ENCODE measurements at places on chromosomes 4 and X.

DNA sequence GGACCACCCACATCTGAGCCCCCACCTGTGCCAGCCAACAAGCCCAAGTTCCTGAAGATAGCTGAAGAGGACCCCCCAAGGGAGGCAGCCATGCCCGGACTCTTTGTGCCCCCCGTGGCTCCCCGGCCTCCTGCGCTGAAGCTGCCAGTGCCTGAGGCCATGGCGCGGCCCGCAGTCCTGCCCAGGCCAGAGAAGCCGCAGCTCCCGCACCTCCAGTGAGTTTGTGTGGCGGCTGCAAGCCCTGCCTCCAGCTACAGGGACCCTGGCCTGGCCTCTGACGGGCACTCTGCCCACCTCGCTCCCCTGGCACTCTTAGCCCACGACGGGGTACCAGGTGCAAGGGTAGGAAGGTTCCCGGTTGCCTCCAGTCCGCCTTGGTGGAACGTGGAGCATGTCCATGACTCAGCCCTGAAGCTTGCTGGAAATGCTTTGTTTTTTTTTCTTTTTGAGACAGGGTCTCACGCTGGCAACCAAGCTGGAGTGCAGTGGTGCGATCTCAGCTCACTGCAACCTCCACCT lies 13.7 kb upstream of the ADD1 start:
- no peak for DNase-seq
- H3K36me3 ChIP-seq: peaks cover 83% of the 10 kb centered on the region
- no peaks in the 10 kb centered on the region for H3K27me3 ChIP-seq
- H3K4me3 ChIP-seq: no peak overlapping the region
- H3K27ac ChIP-seq: no peak overlapping the region

DNA sequence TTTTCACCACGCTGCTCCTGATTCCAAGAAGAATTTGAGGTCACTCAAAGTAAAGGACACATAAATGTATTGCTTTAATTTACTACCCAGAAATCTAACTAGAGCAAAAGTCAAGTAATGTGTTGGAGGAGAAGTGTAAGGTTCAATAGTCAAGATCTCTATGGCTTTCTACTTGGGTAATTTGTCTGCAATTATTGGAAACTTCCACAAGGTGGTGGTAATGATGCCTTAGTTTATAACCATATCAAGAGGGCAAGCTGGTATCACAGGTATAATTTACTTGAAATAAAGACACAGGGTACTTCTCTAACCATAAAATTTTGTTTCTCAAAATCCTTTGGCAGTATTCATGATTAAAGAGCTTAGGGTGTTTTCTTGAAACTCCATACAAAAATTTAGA lies 10.2 kb upstream of the GRIA3 start:
- no peaks in the 10 kb centered on the region for H3K4me1 ChIP-seq
- no peak overlapping the region for H3K4me3 ChIP-seq
- no peak overlapping the region for H3K27ac ChIP-seq
- no peaks in the 10 kb centered on the region for H3K27me3 ChIP-seq
- DNase-seq: peak; percentile 12
- no peaks in the 10 kb centered on the region for H3K36me3 ChIP-seq

DNA sequence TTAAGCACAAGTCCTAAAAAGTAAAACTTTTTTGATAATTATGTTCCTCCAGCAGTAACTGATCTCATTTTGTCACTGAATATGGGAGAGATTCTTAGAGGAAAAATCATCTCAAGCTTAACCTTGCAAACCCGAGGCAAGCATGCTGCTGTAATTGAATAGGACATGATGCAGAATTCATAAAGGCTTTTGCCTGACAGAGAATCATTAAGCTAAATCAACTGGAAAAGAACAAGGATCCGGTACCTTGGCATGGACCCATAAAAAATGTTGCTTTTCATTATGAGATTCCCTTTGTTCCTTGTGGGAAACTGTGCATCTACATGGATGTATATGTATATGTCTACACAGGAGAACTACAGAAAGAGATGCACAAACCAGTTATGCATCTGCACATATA lies 149.1 kb downstream of the PAPSS1 start:
- H3K4me3 ChIP-seq: no peak overlapping the region
- H3K36me3 ChIP-seq: no peaks in the 10 kb centered on the region
- H3K27ac ChIP-seq: no peak overlapping the region
- no peaks in the 10 kb centered on the region for H3K27me3 ChIP-seq
- DNase-seq: no peak

GRCh38 chr4:176883108-176883550 lies 90.4 kb upstream of the VEGFC start:
- H3K36me3 ChIP-seq: no peaks in the 10 kb centered on the region
- no peak overlapping the region for H3K27ac ChIP-seq
- no peaks in the 10 kb centered on the region for H3K27me3 ChIP-seq

DNA sequence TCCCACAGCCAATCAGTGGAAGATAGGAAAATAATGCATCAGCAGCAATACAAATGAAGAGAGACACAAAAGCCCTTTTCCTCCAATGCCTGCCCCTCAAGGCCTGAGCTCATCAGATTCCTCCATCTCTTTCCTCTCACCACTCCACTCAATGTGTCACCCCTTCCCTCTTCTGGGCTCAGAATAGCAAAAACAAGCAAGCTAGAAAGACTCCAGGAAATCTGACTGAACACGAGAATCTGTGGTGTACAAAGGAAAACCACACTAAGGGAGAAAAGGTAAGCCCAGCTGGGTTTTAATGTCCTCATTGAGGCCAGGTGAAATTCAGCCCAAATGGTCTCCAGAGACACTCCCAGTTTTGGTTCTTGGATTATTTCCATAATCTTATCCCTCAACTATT lies 46.3 kb downstream of the ARHGEF9 start:
- no peak overlapping the region for H3K27ac ChIP-seq
- no peaks in the 10 kb centered on the region for H3K36me3 ChIP-seq
- no peak for DNase-seq

DNA sequence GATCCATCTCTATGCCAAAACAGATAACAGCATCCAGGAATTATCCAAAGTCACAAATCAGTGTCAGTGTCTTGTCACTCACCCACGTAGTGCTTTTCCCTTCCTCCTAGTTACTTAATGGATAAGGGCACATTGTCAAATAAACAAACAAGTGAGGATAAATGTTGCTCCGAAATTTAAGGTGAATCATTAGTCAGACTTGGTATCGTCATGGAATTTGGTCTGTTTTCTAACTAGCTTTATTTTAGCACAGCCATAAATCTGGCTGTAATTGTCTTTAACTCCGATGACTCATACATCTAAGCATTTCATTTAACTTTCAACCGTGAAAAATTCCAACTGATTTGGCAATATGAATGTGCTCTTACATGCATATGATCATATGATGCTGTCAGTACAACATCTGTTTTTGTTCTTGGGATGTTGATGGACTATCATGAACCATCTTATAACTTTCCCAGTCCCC lies 83.3 kb downstream of the SNCA start:
- H3K27ac ChIP-seq: no peak overlapping the region
- peaks cover under 1% of the 10 kb centered on the region for H3K36me3 ChIP-seq

DNA sequence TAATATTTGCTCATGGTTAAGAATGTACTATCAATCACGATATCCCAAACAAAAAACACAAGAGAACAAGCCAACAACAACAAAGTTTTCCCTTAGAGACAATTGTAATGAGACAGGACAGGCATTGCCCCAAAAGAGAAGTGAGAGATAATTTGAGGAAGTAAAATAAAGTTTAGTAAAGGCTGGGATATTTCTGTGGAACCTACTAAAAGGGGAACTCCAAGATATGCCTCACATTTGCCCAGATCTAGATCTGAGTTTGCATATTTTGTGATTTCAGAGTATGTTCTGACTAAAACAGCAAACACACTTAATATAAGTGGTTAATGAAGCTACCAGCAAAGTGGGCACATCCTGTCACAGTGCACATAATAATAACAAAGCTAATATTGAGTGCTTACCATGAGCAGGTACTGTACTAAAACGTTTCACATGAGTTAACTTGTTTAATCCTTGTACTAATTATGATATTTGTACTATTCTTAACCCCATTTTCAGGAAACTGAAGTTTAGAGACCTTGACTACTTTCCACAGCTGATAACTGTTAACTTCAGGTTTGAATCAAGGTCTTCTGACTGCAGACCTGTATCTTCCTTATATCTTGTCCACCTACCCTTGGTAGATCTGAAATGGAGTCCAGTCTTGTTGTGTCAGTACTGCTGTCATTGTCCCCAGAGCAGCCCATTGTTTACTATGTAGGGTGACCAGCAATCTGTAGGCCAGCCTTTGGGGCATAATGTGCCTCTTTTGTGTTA lies 26.0 kb upstream of the BMP2K start:
- peak; percentile 88 for DNase-seq
- H3K4me1 ChIP-seq: peaks cover 15% of the 10 kb centered on the region
- no peaks in the 10 kb centered on the region for H3K36me3 ChIP-seq
- H3K27ac ChIP-seq: no peak overlapping the region
- no peaks in the 10 kb centered on the region for H3K27me3 ChIP-seq

GRCh38 chr4:20859097-20859781 lies 159.0 kb downstream of the PACRGL start:
- no peak for DNase-seq
- no peaks in the 10 kb centered on the region for H3K4me1 ChIP-seq
- H3K27ac ChIP-seq: no peak overlapping the region

GRCh38 chrX:46840946-46841345 lies 4.1 kb downstream of the RP2 start:
- no peak overlapping the region for H3K4me3 ChIP-seq
- H3K27me3 ChIP-seq: no peaks in the 10 kb centered on the region
- no peaks in the 10 kb centered on the region for H3K36me3 ChIP-seq
- peak overlapping the region; percentile 32 for H3K27ac ChIP-seq

DNA sequence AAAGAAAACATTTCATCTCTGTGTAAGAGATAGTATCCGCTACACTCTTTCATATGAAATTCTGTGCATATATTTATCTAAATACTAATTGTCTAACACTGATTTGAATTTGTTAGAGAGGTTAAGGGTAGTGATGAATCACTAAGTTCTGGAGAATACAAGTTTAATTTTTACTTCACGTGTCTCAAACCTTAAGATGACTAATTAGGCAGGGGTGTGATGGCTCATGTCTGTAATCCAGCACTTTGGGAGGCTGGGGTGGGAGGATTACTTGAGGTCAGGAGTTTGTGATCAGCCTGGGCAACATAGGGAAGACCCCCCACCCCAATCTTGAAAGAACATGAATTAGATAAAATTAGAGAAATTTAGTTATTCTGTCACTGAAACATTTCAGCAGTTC lies 2241.9 kb downstream of the PCDH7 start:
- no peak for DNase-seq
- H3K4me3 ChIP-seq: no peak overlapping the region
- H3K27ac ChIP-seq: no peak overlapping the region
- H3K4me1 ChIP-seq: no peaks in the 10 kb centered on the region

- H3K4me3 ChIP-seq: no peak overlapping the region
- H3K27me3 ChIP-seq: no peaks in the 10 kb centered on the region
- H3K4me1 ChIP-seq: peaks cover 7% of the 10 kb centered on the region
- DNase-seq: peak; percentile 79
- H3K36me3 ChIP-seq: no peaks in the 10 kb centered on the region
Observed at GRCh38 chr4:17448689-17449088, 63.2 kb downstream of the QDPR start.

- DNase-seq: peak; percentile 74
- peaks cover 5% of the 10 kb centered on the region for H3K4me1 ChIP-seq
- H3K27ac ChIP-seq: peak within 1 kb of the TSS; percentile 79
- peak within 1 kb of the TSS; percentile 76 for H3K4me3 ChIP-seq
Observed at GRCh38 chrX:53686151-53686885, at the start of gene HUWE1. HUWE1 (minus strand) TSS chrX:53686719; CDS start chrX:53654107, 32,612 bp downstream.

DNA sequence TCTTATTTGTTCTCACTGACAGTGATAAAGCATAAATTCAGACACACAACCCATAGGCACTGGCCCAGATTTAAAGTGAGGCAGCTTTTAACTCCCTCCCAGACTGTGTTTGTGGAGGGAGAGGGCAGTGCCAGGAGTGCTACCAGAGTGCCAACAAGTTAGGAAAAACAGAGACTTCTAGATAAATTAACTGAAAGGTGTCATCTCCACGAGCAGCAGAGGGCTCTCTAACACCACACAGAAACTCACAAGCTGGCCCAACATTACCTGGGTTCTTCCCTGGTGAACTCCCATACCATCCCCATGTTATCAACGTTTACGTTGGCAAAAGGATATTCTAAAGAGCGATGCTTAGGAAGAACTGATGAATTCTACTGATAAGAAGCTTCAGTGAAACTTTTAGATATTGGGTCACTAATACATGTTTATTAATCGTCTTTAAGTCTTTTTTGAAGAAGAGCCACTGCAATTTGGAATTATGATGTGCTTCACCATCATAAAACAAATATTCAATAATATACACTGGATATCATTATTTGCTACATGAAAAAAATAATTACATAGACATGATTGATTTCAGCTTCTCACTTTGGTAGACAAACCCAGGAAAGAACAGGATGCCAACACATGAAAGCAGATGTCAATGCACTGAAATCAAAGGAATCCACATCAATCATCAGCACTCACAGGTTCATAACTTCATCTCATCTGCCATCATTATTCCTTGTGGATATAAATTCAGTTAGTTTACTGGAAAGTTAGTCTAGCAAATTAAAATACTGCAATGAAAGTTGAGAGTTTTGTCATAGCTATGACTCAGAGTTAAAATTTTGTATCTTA lies 121.2 kb upstream of the NAP1L5 start:
- no peak overlapping the region for H3K4me3 ChIP-seq
- no peaks in the 10 kb centered on the region for H3K27me3 ChIP-seq
- H3K4me1 ChIP-seq: peaks cover 21% of the 10 kb centered on the region
- H3K36me3 ChIP-seq: no peaks in the 10 kb centered on the region
- peak overlapping the region; percentile 45 for H3K27ac ChIP-seq

GRCh38 chr4:81195475-81195874 lies 19.5 kb downstream of the PRKG2 start:
- H3K36me3 ChIP-seq: no peaks in the 10 kb centered on the region
- no peak overlapping the region for H3K27ac ChIP-seq
- DNase-seq: no peak
- no peak overlapping the region for H3K4me3 ChIP-seq
- H3K4me1 ChIP-seq: peaks cover 13% of the 10 kb centered on the region

DNA sequence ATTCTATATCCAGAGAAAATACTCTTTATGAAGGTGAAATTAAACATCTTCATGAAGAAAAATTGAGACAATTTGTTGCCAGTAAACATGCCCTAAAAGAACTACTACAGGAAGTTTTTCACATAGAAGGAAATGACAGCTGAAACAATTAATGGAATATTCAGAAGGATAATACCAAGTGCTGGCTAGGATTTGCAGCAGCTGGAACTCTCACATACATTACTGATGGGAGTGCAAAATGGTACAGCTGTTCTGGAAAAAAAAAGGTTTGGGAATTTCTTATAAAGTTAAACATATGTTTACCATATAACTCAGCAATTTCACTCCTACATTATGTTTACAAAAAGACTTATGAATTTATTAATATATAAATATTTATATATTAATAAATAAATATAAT lies 193.2 kb upstream of the FAT4 start:
- no peak overlapping the region for H3K27ac ChIP-seq
- no peaks in the 10 kb centered on the region for H3K27me3 ChIP-seq
- no peaks in the 10 kb centered on the region for H3K4me1 ChIP-seq
- no peak overlapping the region for H3K4me3 ChIP-seq
- no peak for DNase-seq

GRCh38 chr4:16160457-16160856 lies 65.8 kb downstream of the TAPT1 start:
- H3K27me3 ChIP-seq: no peaks in the 10 kb centered on the region
- DNase-seq: peak; percentile 36
- H3K36me3 ChIP-seq: peaks cover 34% of the 10 kb centered on the region
- no peaks in the 10 kb centered on the region for H3K4me1 ChIP-seq

GRCh38 chr4:151142758-151143157 lies 43.3 kb downstream of the RPS3A start:
- no peak overlapping the region for H3K27ac ChIP-seq
- H3K27me3 ChIP-seq: no peaks in the 10 kb centered on the region
- H3K4me1 ChIP-seq: no peaks in the 10 kb centered on the region
- no peak overlapping the region for H3K4me3 ChIP-seq

Measured in common myeloid progenitor, CD34-positive (primary cell).